ENCODE measurements at places on chromosomes 7 and 10.

GRCh38 chr10:71295641-71296040, 23.4 kb upstream of the SLC29A3 start:
- DNase-seq = no peak

DNA sequence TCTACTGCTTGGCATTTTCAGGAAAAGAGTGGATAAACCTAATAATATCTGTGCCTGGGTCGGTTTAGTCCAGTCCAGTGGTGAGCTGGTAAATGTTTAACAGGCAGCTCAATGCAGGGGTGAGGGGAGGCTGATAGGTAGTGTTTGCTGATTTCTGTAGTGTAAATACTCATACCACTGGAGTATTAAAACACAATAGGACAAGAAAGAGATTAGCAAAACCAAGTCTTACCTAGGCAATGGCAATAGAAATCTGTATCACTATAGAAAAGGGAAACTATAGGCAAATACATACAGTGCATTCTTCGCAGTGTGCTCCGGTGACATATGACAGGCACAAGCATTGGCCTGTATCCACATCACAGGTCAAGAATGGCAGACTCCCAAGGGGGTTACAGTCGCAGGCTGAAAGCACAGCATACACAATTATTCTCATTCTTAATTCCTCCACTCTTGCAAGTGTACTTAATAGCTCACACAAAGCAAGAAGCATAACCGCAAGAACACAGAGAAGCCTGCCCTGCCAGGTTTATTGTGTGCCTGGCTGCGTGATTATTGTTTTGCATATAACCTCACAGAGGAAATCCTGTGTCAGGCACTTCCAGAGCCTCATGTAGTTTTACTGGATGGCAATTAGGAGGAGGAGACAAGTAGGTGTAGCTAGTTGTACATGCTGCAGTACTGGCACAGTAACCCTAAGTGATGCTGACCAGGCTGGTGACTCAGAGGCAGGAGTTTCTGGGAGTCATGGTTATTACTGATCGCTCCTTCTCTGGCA, 35.0 kb downstream of the LAMB4 start:
- no peak for DNase-seq

DNA sequence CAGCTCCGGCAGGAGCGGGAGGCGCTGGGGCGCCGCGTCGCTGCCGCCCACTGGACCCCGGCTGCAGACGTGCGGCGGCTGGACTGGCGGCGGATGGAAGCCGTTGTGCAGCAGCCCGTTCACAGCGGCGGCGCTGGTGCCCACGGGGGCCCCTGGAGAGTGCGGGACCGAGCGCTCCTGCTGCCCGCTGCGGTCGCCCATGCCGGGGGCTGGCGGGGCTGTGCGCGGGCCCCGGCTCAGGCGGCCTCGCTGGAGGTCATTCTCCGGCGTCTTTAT, 413 bp downstream of the PANK1 start:
- DNase-seq = peak; percentile 20

DNA sequence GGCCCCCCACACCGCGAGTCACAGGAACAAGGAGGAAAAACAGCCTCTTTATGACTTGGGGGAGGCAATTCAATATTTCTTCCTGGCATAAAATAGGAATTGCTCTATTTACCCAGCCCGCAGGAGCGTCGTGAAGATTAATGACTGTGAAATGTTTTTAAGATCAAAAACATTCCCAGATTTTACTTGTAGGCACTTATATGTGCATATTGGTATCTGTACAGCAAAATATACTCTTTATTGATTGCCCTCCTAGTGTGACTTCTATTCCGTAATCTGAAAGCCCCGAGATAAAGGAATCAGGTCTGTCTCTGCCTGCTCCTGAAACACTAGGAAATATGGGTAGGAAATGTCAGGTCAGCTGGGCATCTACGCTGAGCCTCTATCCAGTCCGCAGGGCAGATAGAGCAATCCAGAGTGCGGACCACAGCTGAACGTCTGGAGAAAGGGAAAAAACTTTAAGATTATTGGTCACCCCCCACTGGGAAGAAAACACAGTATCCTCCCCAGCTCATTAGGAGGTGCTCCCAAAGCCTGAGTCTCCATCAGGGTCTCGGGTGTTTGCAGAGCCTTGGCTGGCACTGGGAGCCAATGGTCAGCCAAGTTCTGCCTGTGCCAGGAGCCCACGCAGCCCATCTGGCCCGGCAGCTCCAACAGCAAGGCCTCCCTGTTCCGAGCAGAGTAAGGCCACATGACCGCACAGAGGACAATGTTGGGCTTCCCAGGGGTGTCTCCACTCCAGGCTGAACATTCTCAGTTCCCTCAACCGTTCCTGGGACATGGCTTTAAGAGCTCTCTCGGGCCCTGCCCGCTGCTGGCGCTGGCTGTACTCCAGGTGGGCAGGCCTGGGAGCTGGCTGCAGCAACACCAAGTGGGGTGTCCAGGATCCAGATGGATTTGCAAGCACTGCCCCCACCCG, 7.7 kb downstream of the CTBP2 start:
- no peak for DNase-seq

- DNase-seq = no peak
Observed at GRCh38 chr7:80278737-80279136, 144.1 kb downstream of the GNAI1 start.

DNA sequence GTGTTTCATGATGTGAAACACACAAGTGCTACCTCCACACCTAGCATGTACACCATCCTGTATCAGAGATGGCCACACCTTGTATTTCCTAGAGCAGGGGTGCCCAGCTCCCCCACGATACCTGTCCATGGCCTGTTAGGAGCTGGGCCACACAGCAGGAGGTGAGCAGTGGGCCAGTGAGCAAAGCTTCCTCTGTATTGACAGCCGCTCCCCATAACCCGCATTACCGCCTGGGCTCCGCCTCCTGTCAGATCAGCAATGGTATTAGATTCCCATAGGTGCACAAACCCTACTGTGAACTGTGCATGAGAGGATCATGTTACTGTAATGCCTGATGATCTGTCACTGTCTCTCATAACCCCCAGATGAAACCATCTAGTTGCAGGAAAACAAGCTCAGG, 145.6 kb upstream of the RNF32 start:
- DNase-seq = no peak

GRCh38 chr10:4024516-4025245, 239.7 kb upstream of the KLF6 start:
- no peak for DNase-seq

DNA sequence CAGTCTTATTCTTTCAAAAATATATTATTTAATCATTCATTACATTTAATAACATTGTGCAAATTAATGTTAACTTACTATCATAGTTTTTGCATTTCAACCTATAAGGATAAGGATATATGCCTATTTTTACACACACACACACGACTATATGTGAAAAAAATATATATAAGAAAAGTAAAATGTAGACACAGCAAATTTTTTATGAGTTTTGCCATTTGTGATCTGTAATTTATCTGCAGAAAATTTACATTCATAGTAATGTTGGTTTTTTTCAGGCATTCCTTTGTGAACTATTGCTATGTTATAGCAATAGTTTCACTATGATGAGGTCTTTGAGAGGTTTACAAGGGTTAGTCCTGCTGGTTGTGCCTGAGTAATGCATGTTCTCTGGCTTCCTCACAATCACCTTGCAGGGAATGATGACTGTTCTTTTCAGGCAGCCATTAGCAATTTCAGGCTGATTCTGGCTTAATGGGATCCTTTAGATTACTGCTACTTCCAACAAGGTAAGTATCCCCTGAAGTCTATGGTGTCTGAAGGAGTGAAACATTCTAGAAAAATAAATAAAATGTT, 183.7 kb upstream of the CDK1 start:
- DNase-seq = no peak

DNA sequence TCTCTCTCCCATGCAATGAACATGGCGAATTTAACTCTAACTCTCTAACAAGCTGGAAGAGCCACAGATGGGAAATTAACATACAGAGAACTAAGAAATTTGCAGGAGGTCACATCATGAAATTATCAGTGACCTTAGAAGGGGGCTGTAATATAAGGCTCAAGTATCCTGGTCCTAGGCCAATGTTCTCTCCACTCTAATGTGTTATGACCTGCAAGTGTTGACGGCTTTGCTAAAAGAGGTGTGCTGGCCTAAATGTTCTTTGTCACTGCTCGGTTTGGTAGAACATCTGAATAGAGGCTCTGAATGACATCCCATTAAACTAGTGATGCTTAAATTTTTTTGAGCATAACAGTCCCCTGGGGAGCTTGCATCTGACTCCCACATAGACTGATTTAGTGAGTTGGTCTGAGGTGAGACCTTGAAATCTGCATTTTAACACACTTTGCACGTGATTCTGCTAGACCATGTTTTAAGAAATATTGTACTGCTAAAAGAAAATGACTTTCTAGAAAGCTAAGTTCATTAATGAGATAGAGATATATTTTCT, 129.3 kb downstream of the GFRA1 start:
- DNase-seq = no peak

GRCh38 chr7:150997075-150997511, 6.3 kb downstream of the NOS3 start:
- no peak for DNase-seq

DNA sequence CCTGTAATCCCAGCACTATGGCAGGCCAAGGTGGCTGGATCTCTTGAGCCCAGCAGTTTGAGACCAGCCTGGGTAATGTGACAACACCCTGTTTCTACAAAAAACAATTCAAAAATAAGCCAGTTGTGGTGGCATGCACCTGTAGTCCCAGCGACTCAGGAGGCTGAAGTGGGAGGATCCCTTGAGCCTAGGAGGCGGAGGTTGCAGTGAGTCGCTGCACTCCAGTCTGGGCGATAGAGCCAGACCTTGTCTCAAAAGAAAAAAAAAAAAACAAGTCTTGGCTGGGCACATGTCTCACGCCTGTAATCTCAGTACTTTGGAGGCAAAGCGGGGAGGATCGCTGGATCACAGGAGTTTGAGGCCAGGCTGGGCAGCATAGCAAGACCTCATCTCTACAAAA, 74.6 kb upstream of the PDSS1 start:
- DNase-seq = no peak

DNA sequence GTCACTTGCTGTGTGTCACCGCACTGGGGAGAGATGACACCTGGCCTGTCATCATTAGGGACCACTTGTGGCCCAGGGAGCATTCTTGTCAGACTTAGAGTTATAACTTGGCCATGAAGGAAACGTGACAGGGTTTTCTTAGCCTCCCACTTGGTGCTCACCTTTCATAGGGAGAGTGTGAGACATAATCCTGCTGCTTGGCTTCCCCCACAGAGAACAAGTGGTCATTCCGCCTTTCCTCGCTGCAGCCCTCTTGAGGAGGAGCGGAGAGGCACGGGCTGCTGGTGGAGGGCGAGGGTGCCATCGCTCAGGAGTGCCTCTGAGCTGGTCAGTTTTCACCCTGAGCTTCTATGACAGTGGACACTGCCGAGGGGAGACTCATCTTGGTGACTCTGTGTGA, 125.0 kb upstream of the GJD4 start:
- DNase-seq = no peak

DNA sequence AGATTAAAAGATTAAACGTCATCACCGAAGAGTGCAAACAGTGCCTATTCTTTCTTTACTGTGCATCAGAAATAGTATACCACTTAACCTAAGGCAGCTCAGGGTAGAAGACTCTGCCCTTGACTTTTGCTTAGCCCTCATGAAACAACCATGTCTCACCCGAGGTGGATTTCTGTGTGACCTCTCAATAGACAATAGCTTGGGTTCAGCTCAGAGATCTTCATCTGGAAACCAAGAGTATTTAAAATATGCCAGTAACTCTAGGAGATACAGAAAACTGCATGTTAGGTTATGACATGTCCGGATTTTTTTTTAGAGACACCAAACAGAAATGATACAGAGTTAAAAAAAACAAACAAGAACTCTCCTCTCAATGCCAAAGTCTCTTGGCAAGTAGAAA, 75.8 kb downstream of the JAZF1 start:
- DNase-seq = no peak
